Uterine smooth muscle cell (primary cell): ENCODE measurements at places on chromosomes 12 and 14. TPM values are rescaled to one million over a fixed set of nuclear protein-coding genes. Genes with fewer than 3 reads are reported as not detected.

GZMH gene
- not detected in 2 replicates for total RNA-seq

IRAK3 gene
- total RNA-seq, result 2.0 and 2.4 TPM in 2 replicates

ERP27 gene
- not detected in 2 replicates for total RNA-seq

MYF6 gene
- total RNA-seq, result 0.11 TPM in 1 of 2 replicates, not detected in the other

TSPAN8 gene
- 0.25 TPM in 1 of 2 replicates, not detected in the other for total RNA-seq

TMEM253 gene
- not detected in 2 replicates for total RNA-seq

TMEM19 gene
- total RNA-seq, result 17.0 and 35.7 TPM in 2 replicates

C14orf180 gene
- not detected in 2 replicates for total RNA-seq
